ENCODE measurements at places on chromosomes 13 and 19.

DNA sequence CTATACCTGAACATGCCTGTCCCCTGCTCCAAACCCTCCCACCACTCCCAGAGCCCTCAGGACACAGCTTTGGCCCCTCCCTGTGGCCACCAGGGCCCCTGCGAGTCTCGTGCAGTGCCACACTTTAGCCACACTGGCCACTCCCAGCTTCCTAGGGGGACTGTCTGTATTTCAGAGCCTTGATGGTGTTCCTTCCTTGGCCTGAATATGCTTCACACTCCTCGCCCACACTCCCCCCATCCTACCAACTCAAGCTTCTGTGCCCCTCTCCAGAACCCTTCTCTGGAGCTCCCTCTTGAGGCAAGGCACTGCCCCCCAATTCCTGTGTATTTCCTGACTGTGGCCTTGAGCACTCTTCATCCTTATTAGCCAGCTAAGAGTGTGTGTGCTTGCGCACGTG is 80.2 kb downstream of the DPF1 start:
- DNase-seq = no peak

DNA sequence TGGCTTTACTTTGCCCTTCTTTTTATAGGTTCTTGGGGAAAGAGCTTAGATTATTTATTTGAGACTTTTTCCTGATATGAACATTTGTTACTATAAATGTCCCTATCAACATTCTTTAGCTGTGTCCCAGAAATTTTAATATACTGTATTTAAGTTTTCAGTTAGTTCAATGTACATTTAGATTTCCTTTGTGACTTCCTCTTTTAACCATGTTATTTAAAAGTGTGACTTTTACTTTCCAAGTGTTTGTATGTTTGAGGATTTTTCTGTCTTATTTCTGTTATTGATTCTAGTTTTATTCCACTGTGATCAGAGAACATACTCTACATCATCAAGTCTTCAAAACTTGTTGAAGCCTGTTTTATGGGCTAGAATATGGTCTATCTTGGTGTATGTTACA is 72.7 kb upstream of the SPRY2 start:
- no peak for DNase-seq

DNA sequence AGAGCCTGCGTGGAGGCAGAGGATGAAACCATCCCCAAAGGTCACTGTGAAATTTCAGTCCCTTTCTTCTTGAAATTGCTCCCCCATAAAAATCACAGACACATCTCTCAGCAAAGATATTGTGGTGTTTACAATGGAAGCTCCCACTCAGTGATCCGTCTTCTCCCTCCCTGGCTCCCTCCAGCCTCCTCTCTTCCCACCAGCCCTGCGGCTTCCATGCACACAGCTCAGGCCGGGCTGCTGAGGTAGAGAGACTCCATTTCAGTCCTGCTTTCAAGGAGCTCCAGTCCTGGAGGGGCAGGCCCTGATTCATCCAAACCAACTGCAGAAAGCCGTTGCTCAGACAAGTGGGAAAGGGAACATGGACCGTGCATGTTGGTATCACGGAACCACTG is 24.0 kb upstream of the MIER2 start:
- DNase-seq = no peak

- DNase-seq = peak; percentile 88
These were observed 41.8 kb upstream of the ZNF429 start for GRCh38 chr19:21463449-21464105.

DNA sequence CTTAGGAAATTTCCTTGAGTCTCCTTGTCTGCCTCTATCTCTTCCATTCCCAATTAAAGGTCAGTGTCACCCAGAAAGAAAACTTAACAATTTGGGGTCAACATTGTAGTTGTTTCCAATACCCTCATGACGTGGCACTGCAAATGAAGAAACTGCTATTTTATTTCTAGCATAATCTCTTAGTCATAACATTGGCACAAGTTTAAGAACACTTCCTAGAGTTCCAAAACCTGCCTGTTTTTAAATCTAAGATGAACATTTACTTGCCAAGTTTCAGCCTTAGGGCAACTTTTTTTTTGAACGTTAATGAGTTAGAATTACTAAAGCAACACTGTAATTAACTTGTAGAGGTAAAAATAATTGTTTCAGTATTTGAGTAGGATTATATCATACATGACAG is 108.0 kb downstream of the LMO7 start:
- DNase-seq = no peak

- DNase-seq = no peak
These were observed 188.5 kb upstream of the HTR2A start for GRCh38 chr13:47085346-47085745.

- DNase-seq = no peak
These were observed 9.4 kb upstream of the DPY19L3 start for GRCh38 chr19:32396046-32396652.

DNA sequence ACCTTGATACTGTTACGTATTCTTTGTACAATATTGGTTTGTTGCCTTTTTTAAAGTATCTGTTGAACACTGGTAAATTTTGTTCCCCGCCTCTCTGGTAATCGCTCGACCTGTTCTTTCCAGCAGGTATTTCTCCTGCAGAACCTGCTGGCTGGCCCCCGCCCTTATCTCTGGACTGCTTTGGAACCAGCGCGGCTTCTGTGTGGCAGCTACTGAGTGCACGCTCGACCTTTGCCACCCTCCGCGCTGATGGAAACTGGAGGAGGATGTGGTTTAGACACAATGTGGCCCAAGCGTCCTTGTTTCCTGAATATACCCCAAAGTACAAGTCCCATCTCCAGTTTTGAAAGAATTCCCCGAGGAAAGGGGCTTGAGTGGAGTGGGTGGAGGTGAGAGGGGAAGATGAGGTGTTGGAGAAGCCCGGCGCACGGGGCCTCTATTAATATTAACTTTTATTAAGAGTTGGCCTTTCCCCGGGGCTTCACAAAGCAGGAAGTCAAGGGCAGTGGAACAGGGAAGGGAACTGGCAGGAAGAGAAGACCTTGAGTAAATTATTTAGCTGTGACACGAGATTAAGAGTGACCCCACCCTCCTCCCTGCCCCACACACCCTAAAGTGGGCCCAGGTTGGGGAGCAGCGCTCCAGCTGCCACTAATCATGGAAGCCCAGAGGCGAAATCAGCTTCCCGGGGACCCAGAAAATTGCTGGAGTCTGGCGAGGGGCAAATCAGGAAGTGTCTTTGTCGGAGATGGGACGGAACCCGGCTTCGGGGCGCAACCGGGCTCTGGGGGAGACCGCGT is 16.0 kb downstream of the CDX2 start:
- DNase-seq = no peak

DNA sequence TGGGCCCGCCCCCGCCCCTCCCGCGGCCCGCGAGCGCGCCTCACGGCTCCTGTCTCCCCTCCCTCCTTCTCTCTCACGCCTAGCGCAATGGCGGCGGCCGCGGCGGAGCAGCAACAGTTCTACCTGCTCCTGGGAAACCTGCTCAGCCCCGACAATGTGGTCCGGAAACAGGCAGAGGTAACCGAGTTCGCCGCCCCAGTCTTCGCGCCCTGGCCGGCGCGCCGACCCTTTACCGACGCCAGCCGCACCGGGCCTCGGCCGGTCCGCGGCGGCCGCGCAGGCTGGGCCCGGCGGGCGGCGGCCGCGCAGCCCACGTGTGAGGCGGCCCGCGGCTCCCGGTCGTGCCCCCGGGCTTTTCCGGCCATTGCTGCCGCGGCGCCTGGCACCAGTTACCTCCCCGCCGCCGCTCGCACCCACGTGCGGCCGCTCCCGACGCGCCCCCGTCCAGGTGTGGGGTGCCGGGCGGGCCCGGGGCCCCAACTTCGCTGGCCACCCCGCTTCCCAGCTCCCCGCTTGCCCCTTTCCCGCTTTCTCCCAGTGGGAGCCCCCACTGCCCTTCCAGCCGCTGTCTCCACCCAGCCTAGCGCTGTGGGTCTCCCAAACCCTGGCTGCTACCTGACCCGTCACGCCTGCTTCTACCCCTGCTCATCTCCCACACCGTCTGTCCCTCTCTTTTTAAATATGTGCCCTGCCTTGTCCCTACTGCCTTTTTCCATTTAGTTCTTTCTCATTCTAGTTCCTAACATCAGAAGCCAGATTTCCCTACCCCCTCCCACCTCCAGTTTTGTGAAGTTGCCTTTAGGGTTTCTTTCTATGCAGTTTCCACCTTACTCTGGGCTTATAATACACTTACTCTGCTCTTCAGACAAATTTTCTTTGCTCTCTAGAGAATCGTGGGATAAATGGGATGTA is 23.4 kb downstream of the IPO5 start:
- peak; percentile 40 for DNase-seq

- DNase-seq = peak; percentile 30
These were observed 11.4 kb downstream of the ZNF541 start for GRCh38 chr19:47561440-47562057.

GRCh38 chr13:114152831-114153371 is 20.5 kb upstream of the RASA3 start:
- DNase-seq = no peak

GRCh38 chr19:2497186-2497585 is 21.3 kb downstream of the GADD45B start:
- DNase-seq = no peak

DNA sequence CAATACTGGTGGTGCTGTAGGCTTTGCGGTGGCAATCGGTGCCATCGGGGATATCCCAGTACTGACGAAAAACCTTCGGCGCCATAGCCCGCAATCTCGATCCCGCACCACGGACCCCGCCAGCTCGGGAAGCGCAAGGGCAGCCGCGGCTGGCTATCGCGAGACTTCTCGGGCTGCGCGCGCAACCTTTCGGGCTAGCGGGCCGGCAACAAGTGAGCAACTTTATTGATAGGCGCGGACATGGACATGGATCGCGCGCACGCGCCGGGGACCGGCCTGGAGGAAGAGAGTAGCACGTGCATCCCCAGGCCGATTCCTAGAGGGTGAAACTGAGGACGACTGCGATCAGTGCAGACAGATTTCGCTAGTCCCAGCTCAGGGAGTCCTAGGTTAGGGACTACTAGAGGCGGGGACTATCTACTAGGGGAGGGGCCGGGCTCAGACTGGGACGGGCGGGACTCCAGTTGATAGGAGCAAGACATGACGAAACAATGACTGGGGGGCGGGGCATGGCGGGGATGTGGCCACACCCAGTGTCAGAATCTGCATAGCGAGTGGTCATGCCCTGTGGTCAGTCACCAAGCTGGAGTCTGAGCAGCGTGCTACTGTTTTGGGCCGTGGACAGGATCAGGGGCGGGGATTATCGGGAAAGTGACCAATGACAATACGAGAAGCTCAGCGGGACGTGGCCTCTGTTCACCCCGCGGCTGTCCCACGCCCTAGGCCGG is at the start of gene NDUFA11:
NDUFA11 (minus strand) TSS at position 167 of the 728 bp plus-strand sequence; CDS start at position 85, 82 bp downstream.
- peak; percentile 98 for DNase-seq

DNA sequence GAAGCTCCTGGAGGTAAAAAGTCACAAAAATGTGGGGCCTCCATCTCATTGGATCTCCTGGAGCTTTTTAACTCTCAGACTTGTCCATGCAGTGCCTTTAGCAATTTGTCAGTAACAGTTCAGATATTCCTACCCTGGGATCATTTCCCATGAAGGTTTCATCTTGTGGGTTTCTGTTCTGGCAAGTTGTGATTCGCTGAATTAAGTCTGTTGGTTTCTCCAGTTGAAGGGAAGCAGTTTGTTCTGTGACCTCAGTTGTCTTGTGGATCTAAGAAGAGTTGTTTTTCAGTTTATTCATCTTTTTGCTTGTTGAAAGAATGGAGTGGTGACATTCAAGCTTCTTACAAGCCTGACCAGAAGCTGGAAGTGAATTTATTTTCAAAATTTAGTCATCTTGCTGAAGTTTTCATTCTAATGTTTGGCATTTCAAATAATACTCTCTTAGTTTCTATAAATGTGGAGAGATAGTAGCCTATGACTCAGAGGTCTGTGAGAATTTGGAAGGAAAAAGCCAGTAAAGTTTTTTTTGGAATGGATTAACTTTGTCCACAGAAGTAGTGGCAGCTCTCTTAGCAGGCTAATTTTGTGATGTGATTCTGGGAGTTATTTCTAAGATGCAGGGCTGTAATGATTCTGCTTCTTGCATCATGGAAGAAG is 120.1 kb upstream of the CSNK1A1L start:
- peak; percentile 53 for DNase-seq

Data from astrocyte of the hippocampus (primary cell).